AG04450 (cell line): ENCODE measurements at places on chromosomes 16 and 17. TPM values are rescaled to one million over a fixed set of nuclear protein-coding genes. Genes with fewer than 3 reads are reported as not detected.

Gene NLGN2
- 8.9 and 12.4 TPM in 2 replicates for polyA plus RNA-seq

Gene TBC1D26
- polyA plus RNA-seq, result 0.26 TPM in 1 of 2 replicates, not detected in the other

- DNase-seq, result no peak
Observed at GRCh38 chr17:51860954-51861561, 297.5 kb downstream of the CA10 start.

DNA sequence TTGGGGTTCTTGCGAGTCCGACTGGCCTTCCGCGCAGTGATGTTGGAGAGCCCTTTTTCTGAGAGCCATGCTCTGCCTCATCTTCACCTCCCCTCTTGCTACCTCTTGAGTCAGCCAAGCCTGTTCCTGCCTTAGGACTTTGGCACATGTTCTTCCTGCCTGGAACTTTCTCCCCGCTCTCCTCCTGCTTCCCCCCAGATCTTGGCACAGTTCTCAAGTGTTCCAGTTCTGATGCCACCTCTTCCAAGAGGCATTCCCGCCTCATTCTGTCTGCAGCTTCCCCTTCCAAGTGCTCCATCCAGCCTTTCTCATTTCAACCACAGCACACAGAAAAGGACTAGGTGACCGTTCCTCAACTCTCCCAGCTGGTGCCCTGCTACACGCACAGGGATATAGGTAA lies 7.7 kb downstream of the AKAP1 start:
- no peak for DNase-seq

DNA sequence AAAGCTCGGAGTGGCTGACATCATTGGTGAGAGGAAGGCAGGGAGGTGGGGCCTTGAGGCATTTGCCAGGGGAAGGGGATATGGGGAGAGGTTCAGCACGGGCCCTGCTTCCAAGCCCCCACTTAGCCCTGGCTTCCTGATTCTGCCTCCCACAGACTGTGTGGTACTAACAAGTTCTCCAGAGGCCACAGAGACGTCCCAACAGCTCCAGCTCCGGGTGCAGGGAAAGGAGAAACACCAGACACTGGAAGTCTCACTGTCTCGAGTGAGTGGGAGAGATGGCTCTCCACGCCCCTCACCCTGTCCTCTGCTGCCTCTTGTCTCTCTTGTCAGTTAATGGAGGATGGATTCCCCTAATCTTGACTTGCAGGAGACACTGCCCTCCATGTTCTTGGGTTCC lies 8.1 kb downstream of the NFATC2IP start:
- no peak for DNase-seq

DNA sequence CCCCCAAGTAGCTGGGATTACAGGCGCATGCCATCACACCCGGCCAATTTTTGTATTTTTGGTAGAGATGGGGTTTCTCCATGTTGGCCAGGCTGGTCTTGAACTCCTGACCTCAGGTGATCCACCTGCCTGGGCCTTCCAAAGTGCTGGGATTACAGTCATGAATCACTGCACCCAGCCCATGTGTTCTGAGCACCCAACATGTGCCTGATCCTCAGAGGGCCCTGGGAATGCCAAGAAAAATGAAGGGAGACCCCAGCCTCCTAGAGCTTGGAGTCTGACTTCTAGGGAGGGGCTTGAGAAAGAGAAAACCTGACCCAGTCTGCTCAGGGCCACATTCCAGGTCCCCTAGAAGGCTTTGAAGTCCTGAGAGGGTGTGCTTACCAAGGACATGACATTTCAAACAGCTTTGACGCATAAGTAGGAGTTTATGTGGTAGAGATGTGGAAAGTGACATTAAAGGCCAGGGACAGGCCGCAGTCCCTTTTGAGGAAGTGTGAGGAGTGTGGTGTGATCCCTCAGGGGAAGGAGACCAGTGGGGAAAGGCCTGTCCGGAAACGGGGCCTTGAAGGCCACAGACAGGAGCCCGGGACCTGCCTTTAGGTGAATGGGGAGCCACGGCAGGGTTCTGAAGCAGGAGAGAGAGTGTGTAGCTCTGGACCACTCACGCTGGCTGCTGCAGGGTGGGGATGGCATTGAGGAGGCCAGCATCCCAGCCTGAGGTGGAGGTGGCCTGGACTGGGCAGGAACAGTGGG lies 1.1 kb upstream of the CCL22 start:
- no peak for DNase-seq

- no peak for DNase-seq
Observed at GRCh38 chr16:14280541-14280940, 209.4 kb downstream of the MRTFB start.

GRCh38 chr16:52597772-52598483 lies 51.0 kb upstream of the TOX3 start:
- no peak for DNase-seq

Gene KRTAP1-1
- 0.19 and 0.27 TPM in 2 replicates for polyA plus RNA-seq

- no peak for DNase-seq
Observed at GRCh38 chr17:68004201-68004600, 7.9 kb upstream of the C17orf58 start.

DNA sequence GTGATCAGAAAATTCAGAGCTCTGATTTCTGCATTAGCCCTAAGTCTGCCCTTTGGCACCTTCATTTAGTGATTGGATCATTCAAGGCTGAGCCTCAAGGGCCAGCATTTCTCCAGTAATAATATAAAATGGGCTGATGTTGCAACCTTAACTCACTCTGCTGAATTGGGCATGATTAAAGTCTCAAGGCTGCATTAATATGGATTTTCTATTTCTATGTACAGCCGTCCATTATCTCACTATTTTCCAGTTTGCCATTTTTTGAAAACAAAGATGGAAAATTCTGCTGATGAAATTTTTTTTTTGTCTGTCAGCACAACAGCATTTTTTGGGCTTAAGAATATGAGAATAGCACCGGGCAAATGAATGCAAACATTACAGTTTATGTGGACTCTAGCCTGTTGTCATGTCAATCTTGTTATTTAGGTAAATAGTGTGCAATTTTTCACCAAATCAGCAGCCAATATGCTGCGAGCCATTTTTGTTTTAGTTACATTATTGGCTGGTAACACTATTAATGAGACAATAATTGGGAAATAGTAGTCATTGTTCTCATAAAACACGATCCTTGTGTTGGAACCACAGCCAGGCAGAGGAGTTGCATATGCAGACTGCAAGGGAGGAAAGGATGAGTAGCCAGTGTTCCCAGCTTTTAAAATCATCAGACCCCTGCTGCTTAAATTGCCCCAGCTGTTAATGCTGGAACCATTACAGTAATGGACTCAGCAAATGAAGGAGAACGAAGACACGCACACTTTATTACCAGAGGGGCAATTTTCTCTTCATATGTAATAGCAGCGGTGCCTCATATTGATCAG lies 10.5 kb downstream of the FTO start:
- no peak for DNase-seq

DNA sequence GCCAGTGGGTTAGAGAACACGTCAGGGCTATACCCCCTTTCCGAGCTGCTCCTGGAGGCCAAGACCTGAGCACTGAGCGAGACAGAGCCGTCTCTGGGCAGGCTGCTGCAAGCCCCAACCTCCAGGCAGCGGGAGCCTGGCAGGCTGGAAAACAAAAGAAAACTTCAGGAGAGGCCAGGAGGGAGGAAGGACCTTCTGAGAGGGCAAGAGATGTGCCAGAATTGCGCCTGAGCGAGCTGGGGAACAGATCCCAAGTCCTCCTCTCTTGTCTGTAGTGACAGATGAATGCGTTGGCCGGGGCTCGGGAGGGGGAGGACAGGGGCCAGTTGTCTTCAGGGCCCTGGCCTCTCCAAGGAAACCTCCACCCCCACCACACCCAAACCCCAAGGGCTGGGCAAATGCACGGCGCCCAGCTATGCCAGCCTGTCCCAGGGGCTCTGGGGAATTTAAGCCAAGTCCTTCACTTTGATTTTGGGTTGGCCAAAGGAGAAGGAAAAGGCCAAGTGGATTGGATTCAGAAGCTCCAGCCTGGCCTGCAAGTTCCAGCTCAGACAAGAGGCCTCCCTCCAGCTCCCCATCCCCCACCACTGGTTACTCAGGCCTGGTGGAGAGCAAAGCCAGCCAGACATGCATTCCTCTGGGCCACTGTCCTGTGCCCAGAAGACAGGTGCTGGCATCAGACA lies 18.1 kb downstream of the SDK2 start:
- DNase-seq, result no peak
